ENCODE measurements at places on chromosomes 6 and 20. TPM values are rescaled to one million over a fixed set of nuclear protein-coding genes. Genes with fewer than 3 reads are reported as not detected.

- DNase-seq = no peak
These were observed 525.3 kb downstream of the CD83 start for GRCh38 chr6:14642842-14643241.

Gene MAK
- 1.9 TPM for polyA plus RNA-seq

Gene PPT2
- polyA plus RNA-seq = 48.4 TPM

- no peak for DNase-seq
These were observed 22.4 kb downstream of the MANBAL start for GRCh38 chr20:37311710-37312355.

GRCh38 chr20:32982617-32983458 is 21.4 kb downstream of the SUN5 start:
- DNase-seq = peak; percentile 19

Gene SHLD1
- 10.0 TPM for polyA plus RNA-seq

GRCh38 chr6:11414176-11414963 is 123.2 kb upstream of the TMEM170B start:
- DNase-seq = no peak

- no peak for DNase-seq
These were observed 83.9 kb downstream of the SAMD3 start for GRCh38 chr6:130138909-130139242.

- DNase-seq = no peak
These were observed 250.1 kb downstream of the TBX18 start for GRCh38 chr6:84514089-84514971.

Gene CLIC5
- polyA plus RNA-seq = 208 TPM

DNA sequence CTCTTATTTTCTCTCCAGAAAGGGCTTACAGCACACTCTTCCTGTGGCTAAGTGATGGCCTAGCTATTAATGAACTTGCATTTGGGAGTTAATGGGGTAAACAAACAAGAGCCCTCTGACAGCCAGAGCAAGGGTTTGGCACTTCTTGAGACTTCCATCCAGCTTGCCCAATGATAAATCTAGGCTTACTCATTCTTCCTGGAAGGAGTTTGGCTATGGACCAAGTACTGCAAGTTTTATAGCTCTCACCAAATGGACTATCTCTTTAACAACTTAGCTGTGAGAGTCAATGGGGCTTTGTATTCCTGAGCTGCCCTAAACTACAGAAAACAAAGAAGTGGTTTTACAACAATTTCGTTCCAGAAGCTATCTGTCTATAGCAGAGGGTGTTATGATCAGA is 16.7 kb upstream of the PI3 start:
- no peak for DNase-seq

GRCh38 chr6:110083875-110084585 is 95.4 kb downstream of the WASF1 start:
- DNase-seq = no peak

GRCh38 chr20:6595704-6596103 is 171.8 kb upstream of the BMP2 start:
- DNase-seq = no peak

GRCh38 chr20:9838378-9839295 is at the start of gene PAK5:
Gene PAK5, minus strand, starts transcription at chr20:9839076. Its CDS starts 194,748 bp downstream, at chr20:9644328.
- peak; percentile 79 for DNase-seq

DNA sequence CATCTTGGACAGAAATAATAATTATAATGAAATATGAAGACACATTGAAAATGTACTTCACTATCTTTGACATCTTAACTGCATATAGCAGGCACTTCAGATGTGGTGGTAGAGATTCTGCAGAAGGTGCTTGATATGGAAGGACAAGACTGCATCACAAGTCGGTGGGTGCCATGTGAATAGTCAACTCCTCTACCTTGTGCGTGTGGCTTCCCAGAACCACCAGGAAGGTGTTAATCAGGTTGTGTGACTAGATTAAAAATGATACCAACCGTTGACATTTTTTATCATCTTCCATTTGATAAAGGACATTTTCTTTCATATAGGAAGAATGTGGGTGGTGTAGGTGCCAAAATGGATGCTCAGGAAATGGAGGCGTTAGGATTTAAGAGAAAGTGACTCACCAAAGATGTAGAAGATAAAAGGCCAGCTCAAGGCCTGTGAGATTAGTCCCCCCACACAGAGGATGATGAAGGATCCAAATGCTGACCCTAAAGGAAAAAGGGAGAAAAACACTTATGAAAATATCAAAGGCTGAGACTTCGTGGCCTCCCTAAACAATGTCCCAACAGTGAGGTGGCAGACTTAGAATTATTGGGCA is 12.3 kb downstream of the SLC17A2 start:
- no peak for DNase-seq

- no peak for DNase-seq
These were observed 1.8 kb upstream of the PXDC1 start for GRCh38 chr6:3753228-3753835.

DNA sequence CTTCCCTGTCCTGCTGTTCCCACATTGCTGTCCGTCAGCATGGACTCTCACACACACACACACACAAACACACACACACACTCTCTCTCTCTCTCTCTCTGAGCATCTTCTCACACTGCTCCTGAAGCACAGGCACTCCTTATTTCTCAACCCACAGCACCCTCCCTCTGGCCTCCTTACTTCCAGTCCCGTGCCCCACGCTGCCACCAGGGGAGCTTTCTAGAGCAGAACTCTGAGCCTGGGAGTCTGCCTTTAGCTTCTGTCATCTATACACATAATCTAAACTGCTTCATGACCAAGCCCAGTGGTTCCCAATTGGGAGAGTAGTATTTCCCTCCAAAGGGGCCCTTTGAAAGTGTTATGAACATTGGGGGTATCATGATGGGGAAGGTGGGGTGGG is 29.1 kb downstream of the HECA start:
- DNase-seq = no peak

DNA sequence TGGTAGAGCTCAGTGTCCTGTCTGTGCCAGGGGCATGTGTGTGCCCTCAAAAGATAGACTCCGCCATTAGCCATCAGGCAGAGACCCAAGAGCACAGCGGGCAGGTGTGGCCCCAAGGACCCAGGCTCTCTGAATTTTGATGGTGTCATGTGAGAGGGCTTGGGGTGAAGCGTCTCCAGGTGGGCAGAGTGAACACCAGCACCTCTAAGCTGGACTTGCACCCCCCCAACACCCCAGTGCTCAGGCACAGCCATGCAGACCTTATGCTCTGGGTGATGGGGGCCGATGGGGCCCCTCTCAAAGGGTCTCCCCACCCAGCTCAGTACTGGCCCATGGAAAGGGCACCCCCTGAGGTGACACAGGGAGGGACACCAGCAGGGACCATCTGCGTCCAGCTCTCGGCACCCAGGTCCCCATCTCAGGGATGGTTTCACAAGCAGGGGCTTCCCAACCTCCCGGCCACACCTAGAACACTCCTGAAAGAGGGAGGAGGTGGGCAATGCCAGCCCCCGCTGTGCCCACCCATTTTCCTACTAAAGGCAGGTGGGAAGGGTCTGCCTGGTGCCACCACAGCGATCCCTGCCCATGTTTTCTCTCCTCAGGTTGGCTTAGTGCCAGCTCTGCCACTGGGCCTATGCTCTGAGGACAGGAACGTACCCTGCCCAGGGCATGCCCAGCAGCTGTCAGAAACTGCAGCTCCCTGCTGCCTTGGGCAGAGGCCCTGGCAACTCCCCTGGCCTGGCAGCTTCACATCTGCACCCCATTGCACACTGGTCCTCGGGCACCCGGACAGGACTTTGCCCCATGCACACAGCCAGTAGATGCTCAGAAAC is 3.5 kb downstream of the CST7 start:
- DNase-seq = no peak

Gene LCA5
- polyA plus RNA-seq = 11.0 TPM

GRCh38 chr20:19112828-19113227 is 99.6 kb upstream of the SLC24A3 start:
- no peak for DNase-seq

DNA sequence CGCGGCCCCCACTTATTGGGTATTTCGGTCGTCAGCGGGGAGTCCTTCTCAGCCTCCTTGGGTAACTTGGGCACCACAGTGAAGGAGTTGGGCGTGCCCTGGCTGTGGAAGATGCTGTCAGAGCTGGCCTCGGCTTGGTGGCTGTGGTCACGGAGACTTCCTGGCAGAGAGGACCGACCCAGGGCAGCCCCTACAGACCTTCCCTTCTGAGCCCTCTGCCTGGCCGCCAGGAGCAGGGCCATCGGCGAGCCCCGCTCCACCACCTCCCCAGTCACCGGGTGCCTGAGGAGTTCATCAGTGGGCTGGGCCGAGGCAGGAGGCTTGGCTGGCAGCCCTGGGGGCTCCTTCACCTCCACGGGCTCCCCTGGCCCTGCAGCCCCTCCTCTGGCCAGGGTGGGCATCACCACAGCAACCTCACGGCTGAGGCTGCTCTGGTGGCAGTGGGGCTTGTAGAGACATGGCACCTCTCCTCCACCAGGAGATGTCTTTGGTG is 37.2 kb downstream of the C6orf132 start:
- DNase-seq = no peak

Gene MAS1
- 0.02 TPM for polyA plus RNA-seq

DNA sequence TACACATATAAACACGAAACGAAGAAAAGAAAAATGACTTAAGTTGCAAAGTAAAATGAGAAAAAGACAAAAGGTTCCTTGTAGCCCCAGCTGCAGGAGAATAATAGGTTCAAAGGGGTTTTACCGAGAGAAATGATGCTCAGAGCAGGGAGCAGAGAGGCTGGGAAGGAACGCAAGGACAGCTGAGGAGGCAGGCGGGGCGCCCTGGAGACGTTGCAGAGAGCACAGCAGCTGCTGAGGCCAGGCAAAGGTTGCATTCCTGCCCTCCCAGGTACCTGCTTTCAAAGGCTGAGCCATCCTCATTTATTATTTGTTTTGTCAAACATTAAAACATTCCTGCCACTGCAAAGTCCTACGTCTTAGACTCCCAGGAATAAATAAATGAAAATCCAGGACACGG is 16.2 kb upstream of the VAPB start:
- no peak for DNase-seq

- DNase-seq = no peak
These were observed 59.1 kb upstream of the BHLHE23 start for GRCh38 chr20:63065911-63066310.

GRCh38 chr6:140046016-140046632 is 671.7 kb upstream of the CITED2 start:
- no peak for DNase-seq

Gene OR12D3
- not detected for polyA plus RNA-seq

DNA sequence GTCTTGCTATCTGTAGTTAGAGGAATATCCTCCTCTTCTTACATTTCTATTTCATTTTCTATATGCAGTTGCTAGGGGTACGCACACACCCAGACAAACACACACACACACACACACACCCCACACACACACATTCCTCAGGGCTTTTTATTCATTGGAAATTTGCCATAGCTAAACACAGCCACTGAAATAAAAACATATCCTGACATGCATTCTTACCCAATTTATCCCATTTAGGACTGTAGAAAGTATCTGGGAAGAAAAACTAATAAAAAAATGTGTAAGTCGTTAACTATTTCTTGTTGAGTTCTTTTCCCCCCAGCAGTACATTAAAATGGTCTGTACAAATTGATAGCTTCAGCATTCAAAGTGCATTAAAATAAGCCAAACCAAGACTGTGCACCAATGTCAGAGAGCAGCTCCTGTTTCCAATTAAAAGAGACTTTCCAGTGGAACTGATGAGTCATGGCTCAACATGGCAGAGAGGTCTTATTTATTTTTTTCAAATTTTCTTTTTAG is 357.9 kb upstream of the AGPAT4 start:
- DNase-seq = peak; percentile 58

GRCh38 chr6:94349227-94349626 is 929.9 kb upstream of the EPHA7 start:
- no peak for DNase-seq

Gene RSPH9
- 1.7 TPM for polyA plus RNA-seq

GRCh38 chr6:154891901-154892300 is 103.2 kb upstream of the TIAM2 start:
- no peak for DNase-seq

GRCh38 chr20:4730780-4731179 is 9.1 kb downstream of the PRND start:
- DNase-seq = no peak

DNA sequence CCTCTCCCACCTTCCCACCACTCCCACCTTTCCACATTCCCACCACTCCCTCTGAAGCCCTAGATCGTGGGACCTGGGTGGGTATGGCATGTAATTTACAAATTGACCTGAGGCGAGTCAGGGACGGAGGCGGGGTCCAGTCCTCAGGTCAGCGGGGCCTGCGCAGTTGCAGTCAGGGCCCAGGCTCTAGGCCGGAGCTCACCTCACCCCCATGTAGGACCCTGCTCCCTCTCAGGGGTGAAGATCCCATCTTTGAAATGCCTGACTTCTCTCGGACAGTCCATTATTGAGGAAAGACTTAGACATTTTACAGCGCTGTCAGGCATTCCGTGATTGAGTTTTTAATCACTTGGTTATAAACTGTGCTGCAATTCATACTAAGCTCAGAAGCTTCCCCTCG is 10.5 kb downstream of the THBS2 start:
- no peak for DNase-seq

Gene CTAGE9
- polyA plus RNA-seq = 0.18 TPM

DNA sequence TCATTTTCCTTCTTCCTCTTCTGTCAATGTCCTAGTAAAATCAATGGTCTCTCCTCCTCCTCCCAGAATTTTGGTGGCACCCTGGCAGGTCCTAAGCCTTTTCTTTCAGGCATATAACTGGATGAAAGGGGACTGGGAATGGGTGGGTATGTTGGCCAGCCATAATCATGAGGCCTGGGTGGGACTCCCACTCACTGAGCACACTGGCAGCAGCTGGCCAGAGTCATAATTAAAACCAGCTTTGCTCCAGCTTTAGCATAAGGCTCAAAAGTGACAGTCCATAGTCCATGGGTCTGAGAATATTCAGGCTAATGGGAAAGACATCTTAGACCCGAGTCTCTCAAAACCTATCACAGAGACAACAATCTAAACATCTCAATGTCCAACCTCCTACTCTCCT is 190.0 kb upstream of the BTBD3 start:
- no peak for DNase-seq

DNA sequence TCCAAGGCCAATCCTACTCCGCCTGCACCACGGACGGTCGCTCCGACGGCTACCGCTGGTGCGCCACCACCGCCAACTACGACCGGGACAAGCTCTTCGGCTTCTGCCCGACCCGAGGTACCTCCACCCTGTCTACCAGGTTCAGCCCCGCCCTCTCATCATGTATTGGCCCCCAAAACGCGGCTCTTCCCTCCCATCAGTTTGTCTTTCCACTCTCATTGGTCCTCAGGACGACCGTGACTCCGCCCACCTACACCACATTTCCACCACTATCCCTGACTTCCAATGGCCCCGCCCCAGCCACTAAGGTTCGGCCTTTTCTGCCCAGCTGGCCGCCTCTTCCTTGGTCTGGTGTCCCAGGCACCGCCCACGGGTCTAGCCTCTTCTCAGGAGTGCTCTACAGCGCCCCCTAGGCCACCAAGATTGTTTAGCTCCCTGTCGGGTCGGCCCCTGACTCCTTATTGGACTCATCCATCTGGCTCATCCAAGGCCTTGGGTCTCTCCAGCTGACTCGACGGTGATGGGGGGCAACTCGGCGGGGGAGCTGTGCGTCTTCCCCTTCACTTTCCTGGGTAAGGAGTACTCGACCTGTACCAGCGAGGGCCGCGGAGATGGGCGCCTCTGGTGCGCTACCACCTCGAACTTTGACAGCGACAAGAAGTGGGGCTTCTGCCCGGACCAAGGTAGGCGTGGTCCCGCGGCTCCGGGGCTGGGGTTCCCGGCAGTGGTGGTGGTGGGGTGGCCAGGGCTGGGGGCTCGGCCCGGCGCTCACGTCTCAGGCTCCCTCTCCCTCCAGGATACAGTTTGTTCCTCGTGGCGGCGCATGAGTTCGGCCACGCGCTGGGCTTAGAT is 3.1 kb downstream of the MMP9 start:
- no peak for DNase-seq

- DNase-seq = peak; percentile 18
These were observed 744 bp downstream of the RIOK1 start for GRCh38 chr6:7390226-7390878.

- no peak for DNase-seq
These were observed 15.4 kb upstream of the KIAA1755 start for GRCh38 chr20:38275815-38276550.

Data from renal cortex interstitium (tissue), 15 donors.